ENCODE measurements at places on chromosomes 5 and 9.
A peak's percentile ranks its signal among the peaks of the same experiment; 100 is the strongest.

DNA sequence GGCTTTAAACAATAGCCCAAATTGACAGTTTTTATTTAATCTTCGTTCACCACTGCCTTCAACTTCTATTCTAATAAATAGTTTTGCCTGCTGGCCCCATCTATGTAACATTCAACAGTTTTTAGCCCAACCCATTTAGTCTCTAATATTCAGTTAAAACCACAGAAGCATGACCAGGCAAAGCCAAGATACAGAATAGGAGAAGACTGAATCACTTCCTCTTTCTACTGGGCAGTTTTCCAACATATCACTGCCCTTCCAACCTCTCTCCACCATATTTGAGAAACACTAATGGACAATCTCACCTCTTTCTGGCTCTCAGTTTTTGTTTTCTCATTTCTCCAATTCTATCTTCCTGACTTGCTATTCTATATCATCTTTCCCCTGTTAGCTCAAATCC, 352.9 kb downstream of the DNAH5 start:
- DNase-seq: peak; percentile 55

DNA sequence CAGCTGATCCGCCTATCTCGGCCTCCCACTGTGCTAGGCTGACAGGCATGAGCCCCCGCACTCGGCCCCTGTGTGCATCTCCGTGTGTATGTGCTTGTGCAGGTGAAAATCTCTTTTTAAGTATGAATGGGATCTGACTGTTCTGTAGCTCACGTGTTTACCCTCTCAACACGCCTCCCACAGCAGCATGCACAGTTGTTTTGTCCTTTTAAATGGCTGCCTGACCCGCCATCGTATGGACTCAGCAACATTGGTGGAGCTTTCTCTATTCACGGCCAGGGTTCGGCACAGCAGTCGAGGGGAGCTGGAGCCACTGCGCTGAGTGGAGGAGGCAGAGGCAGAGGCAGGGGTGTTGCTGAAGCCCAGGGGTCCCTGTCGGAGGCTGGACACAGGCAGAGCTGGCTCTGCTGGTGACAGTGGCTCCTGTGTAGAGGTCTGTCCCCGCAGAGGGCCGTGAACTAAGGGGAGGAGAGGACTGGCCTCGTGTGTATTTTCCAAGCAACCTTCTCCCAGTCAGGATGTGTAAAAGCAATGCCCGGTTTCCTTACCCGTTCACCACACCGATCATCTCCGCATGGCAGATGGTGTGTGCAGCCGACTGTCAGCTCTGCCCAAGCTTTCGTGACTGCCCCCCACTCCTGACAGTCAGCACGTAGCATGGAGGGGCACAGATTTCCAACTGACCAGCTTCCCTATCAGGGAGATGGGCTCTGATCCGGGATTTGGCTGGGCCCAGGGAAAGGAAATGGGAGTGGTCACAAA, 37.3 kb downstream of the MRPL36 start:
- no peak for DNase-seq

DNA sequence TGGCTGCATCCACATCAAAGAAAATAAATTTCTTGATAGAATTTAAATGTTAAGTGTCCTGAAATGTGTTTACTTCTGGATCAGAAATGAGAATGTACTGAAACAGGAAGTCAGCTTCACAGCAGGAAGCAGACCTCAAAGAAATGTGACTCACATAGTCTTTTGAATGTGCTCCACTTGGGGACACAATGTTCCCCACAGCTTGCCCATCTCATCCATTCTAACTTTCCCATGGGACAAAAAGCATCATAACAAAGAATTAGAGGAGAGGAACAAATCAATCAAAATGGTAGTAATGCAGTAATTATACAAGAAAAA, 85.7 kb downstream of the GRAMD2B start:
- peak; percentile 17 for DNase-seq

GRCh38 chr9:103798620-103799019, 295.5 kb upstream of the SMC2 start:
- DNase-seq: peak; percentile 31

DNA sequence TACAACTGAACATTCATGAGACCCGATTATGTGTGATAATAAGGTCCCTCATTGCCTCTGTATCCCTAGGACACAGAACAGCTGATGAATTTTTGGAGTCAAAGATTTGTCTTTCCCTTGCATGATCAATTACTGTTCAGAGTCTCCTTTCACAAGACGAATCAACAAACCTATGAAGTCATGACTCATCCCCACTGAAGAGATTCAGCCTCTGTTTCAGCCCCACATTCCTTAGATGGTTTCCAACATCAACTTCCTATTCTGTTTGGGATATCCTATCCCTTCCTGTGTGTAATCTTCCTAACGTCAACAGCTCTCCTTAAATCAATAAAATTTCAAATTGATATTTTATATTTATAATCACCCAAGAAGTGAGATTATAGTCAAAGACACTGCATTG, 199.0 kb downstream of the DNAH5 start:
- peak; percentile 7 for DNase-seq

GRCh38 chr5:96337048-96337781, 95.8 kb downstream of the PCSK1 start:
- no peak for DNase-seq

GRCh38 chr5:175789670-175790069, 81.7 kb upstream of the CPLX2 start:
- no peak for DNase-seq

GRCh38 chr9:20513126-20513913, 109.0 kb downstream of the MLLT3 start:
- DNase-seq: no peak

GRCh38 chr5:178107756-178108310, 5.5 kb upstream of the N4BP3 start:
- no peak for DNase-seq

DNA sequence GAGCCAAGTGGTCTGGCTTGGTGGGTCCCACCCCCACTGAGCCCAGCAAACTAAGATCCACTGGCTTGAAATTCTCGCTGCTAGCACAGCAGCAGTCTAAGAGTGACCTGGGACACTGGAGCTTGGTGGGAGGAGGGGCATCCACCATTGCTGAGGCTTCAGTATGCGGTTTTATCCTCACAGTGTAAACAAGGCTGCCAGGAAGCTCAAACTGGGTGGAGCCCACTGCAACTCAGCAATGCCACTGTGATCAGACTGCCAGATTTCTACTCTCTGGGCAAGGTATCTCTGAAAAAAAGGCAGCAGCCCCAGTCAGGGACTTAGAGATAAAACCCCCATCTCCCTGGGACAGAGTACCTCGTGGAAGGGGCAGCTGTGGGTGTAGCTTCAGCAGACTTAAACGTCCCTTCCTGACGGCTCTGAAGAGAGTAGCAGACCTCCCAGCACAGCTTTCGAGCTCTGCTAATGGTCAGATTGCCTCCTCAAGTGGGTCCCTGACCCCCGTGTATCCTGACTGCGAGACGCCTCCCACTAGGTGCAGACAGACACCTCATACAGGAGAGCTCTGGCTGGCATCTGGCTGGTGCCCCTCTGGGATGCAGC, 18.2 kb upstream of the STK32A start:
- DNase-seq: no peak

All from H54 (cell line).